ENCODE measurements at places on chromosomes 5 and 9.
A peak's percentile ranks its signal among the peaks of the same experiment; 100 is the strongest.

DNA sequence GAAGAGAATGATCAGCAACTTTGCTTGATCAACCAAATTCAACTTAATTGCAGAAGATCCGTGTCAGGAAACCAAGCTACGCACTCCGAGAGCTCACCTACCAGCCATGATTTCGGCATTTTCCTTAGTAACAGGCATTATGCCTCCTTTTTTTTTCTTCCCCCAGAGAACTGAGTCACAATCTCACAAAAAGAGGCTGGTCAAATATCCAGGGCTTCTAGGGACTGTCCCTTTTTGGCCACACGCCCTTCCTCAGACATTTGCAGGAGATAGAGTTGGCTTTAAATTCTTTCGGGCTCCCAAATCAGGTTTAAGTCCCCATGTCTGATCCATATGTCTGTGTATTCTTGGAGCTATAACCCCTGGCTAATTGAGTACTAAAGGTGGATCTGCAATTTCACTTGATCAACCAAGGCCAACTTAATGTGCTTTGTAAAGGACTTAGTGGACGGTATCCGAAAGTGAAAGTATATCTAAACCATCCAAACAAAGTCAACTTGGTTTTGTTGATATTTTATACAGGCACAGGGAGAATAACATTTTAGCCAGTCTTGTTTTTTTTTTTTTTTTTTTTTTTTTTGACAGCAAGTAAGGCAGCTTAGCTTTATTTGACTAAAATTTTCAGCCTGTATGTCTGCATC, 100.8 kb upstream of the TBCA start:
- DNase-seq: no peak

DNA sequence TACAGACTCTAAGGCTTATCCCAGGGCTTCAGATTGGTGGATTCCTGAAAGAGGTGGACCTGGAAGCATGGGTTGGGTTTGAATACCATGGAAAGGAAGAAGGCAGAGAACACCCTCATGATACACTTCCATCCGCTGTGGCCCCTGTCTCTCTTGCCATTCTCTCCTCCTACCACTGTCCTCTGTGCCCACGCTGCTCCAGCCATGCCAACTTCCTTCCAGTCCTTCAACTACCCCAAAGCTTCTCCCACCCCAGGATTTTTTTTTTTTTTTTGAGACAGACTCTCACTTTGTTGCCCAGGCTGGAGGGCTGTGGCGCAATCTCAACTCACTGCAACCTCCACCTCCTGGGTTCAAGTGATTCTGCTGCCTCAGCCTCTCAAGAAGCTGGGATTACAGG, 1.7 kb upstream of the SPARC start:
- no peak for DNase-seq

DNA sequence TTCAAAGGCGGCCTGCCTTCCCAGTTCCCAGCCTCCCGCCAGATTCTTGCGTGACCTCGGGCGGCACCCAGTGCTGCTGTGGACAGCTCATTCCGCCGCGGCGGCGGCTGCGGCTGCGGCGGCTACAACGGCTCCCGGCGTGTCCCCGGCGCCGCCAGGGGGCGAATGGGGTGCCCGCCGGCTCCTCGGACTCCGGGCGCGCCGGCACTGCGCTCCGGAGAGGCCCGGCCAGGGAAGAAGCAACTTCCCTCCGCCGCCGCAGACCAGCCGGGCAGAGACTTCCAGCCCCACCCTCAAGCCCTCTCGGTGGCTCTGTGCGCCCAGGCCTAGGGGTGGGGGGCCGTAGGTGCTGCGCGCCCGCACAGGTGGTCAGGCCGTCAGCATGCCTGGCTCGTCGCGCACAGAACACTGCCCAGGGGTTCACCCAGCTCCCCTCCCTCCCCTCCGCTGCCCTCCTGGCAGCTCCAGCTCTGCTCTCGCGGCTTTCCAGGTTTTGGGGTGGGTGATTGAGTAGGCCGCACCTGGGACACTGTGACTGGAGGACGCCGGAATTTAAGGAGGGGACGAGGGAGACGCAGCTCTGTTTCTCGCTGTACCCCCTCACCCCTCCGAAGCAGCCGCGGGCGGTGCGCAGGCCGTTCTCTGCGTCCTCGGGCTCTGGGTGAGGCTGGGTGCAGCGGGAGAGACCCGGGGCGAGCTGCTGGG, 20.2 kb downstream of the IGIP start:
- DNase-seq: no peak

- no peak for DNase-seq
These were observed 21.0 kb upstream of the GSN start for GRCh38 chr9:121246821-121247561.

DNA sequence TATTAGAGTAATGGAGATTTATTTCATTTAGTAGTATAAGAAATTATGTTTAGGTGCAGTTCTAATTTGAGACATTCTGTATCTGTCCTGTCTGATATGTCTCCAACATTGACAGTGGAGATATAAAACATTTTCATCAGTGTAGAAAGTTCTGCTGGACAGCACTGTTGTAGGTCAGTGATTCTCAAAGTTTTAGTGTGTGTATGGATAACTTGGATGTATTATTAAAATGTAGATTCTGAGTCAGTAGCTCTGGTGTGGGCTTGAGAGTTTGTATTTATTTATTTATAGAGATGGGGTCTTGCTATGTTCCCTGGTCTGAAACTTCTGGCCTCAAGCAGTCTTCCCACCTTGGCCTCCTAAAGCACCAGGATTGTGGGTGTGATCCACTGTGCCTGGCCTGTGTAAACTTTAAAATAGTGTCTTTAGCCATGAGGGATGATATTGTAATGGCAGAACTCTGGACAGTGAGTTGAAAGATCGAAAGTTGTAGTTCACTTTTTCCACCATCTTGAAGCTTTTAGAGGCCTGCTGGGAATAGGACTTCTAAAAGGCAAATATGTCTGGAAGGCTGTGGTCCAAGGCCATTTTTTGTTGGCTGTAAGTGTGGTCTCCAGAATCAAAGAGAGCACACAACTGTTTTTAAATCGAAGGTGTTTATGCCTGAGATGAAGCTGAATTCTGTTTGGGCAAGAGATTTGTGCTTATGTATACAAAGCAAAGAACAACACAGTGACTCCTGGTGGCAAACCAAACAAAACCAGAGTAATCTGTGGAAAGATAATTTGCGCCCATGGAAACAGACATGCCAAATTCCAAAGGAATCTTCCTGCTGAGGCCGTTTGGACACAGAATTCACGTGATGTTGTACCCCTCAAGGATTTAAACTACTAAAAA, 12.4 kb downstream of the UBAP1 start:
- no peak for DNase-seq

DNA sequence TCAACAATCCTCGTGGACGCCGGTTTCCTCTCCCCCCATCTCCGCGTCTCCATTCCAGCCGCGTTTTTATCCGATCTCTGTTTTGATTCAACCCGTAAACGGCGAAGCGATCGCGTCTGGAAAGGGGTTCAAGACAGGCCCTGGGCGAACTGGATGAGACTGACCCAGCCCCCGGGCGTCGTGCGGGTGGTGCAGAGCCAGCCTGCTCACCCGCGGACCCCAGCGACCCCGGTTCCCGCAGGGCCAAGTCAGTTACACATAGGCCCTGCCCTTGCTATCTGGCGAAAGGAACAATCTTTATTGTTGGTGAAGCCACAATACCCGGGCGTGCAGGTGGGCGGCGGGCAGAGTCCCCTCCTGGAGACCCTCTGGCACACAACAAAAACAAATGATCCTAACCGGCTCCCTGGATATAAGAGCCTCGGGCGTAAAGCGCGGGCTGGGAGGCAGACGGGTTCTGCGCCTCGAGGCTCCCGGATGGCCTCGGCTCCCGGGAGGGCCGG, 1.8 kb downstream of the TLX3 start:
- no peak for DNase-seq

GRCh38 chr5:37208883-37209797, 40.0 kb downstream of the CPLANE1 start:
- no peak for DNase-seq

DNA sequence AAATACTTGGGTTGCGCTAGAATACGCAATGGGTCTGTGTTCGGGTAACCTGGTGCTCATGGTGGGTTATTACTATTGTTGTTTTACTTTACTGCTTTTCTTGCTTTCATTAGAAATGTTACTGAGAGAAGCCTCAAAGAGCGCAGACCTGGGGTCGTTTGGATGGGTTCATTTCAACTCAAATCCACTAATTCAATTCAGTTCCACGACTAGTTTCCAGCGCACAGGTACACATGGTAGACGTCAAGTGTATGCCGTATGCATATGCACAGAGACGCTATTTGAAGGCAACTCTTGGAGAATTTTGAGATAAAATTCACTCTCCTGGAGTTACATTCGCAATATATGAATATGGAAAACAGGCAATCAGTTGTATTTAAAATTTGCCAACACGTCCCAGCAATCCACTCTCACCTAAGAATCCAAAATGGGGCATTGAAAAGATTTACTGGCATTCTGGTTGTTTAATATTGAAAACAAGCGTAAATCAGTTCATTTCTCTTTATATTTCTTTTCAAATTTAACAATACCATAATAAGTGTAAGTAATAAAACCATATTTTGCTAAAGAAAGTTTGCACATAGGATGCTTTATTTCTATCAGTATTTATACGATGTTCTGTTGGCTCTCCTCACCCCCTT, 4.4 kb upstream of the PAX5 start:
- DNase-seq: no peak

DNA sequence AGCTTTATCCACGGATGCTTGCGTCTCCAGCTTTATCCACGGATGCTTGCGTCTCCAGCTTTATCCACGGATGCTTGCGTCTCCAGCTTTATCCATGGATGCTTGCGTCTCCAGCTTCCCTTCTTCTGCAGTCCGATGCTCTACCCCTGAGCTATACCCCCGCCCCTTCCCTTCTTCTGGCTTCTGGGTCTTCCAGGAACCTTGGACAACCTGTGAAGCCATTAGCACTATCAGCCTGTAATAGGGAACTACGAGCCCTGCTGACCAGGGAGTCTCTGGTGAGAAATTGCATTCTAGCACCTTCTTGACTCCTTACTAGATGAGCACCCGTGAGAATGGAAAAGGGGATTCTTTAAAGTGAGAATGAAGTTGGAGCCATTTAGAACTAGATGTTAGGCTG, 39.1 kb upstream of the SH3PXD2B start:
- no peak for DNase-seq

DNA sequence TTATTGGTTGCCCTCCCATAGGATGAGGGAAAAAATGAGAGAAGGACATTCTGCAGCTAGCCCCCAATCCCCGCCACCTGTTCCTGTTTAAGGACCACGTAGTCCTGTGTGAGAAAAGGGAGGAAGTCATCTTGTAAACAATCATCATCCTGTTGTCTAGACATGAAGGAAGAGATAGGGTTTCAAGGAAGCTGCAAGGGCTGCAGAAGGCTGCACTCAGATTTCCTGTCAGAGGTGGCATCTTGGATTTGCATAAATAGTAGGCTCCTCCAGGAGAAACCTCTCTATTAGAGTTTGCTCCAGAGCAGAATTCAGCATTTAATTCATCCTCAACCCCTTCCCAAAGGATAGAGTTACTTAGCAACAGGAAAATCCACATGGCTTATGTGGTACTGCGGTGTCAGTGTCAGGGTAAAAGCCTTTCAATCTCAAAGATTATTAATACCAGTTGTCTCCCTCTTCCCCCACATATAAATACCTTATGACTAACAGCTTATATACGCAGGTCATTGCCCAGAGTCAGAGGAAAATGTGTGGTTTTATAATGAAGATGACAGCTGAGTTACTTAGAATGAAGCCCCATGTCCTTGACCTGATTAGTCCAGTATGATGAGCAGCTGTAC, 4.6 kb upstream of the DNAJC18 start:
- peak; percentile 44 for DNase-seq

DNA sequence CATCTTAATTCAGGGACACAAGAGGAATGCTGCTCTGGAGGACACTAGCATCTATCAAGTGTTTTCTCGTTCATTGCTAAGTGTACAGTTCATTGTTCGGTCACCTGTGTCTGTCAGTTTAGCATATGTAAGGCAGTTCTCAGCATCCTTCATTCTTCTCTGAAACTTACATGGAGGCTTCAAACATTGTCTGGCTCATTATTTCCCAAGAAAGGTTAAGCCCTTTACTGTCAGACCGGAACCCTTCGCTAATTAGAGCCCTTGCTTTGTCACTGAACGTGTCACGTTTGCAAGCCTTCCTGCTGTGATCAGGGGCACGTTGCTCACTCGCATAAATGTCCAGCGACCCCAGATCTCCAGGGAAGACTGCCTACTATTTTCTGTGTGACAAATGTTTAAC, 62.3 kb upstream of the RIOK2 start:
- DNase-seq: no peak

DNA sequence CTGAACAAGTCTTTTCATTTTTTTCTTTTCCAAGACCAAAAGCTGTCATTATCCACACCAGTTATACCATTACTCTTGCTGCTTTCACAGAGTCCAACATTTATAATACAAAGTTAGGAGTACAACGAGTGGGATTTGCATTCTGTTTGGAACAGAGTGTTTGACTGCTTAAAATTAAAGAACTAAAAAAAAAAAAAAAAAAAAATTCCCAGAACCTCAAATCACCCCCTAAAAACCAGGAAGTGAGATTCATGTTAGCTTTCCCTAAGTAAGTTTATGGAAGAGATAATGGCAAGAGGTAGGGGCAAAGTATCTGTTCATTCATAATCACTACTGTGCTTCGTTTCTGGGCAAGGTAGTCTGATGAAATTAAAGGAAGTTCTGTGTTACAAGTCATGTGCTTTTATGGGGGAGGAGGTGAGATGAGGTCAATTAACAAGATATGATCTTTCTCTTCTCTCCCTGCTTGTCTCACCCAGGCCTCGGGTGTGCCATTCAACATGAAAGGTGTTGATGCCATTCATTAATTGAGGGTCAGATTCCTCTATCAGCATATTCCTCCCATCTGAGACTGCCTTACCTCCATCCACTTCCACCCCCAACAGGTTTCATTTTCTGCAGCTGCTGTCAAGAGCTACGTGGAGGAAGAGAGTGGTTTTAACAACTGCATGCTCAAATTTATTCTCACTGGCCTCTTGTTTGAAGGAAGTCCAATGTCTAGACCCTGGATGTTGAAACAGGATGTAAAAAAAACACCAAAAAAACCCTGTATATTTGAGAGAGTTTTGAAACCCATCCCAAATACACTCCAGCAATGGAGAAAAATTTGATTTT, 58.1 kb downstream of the MARCHF3 start:
- no peak for DNase-seq

- DNase-seq: no peak
These were observed 157.0 kb upstream of the RAI14 start for GRCh38 chr5:34499001-34499734.

GRCh38 chr5:136840601-136841000, 475.3 kb upstream of the TRPC7 start:
- no peak for DNase-seq

DNA sequence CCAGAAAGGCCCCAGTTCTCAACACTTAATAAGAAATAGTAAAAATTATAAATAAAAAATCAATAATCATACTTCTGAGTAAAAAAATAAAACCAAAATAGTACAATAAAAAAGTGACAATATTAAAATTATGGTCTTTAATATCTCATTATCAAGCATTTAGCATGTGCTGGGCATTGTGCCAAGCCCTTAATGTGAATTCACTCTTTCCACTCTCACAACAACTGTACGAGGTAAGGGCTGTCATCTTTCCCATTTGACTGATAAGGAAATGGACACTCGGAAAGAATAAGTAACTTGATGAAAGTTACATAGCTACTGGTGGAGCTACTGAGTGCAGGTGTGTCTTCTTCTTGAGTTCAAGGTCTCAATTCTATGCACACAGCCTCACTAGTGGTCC, 43.6 kb downstream of the SEC61B start:
- no peak for DNase-seq

GRCh38 chr5:156479849-156480248, 152.9 kb downstream of the SGCD start:
- peak; percentile 77 for DNase-seq

- peak; percentile 3 for DNase-seq
These were observed 19.7 kb downstream of the C6 start for GRCh38 chr5:41193456-41194205.

All from NCI-H2171 treated with DMSO at 0.1 percent for 48 hours (cell line).